ENCODE measurements at places on chromosomes 2 and 18.

- DNase-seq: no peak
Measured at GRCh38 chr2:46549166-46549844, 69.9 kb downstream of the TMEM247 start.

DNA sequence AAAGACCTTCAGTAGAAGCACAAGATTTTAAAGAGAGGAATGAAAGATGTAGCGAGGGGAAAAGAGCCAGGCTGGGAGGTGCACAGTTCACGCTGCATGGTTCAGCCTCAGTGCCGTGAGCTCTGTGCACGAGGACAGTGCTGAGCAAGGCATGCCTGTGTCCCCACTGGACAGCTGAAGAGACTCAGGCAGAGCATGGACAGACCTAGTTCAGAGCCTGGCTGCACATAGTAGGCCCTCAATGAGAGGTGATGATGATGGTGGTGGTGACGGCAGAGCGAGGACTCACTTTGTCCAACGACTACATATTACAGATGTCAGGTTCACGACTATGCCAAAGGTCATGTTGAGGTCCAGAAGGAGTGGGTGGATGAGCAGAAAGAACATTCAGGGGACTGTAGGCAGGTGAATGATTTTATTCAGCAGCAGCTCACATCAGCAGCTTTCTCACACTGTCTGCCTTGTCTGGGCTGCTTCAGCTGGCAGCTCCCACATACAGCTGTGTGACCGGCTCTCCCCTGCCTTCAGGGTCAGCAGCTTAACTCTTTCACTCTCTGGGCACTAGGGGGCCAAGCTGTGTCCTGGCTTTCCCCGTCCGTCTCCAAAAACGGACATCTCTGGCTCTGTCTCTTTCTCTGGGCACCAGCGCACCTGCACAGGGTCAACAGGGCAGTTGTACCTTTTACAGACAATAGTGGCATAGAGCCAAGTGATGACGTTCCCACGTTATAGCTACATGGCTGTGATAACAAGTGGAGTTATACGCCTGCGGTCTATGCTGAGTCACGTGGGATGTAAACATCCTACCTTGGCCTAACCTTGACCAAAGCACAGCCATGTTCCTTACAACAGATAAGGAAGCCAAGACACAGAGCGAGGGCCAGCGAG is 128.8 kb upstream of the MSH6 start:
- peak; percentile 61 for DNase-seq

GRCh38 chr2:2879781-2880180 is 497.8 kb downstream of the EIPR1 start:
- no peak for DNase-seq

DNA sequence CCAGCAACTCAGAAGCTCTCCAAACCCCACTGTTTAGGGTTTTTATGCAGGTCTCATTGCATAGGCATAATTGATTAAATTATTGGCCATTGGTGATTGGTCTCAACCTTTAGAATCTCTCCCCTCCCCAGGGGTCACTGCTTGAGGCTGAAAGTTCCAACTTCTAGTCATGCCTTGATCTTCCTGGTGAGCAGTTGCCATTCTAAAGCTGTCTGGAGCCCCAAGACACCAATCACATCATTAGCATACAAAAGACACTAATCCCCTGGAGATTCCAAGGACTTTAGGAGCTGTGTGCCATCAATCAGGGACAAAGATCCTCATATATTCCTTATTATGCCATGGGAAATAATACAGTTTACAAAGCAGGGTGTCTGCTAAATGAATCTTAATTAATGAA is 863.4 kb upstream of the KLHL29 start:
- no peak for DNase-seq

GRCh38 chr2:54750040-54750439 is 26.6 kb downstream of the EML6 start:
- DNase-seq: no peak

- no peak for DNase-seq
Measured at GRCh38 chr2:174571669-174572323, 25.8 kb downstream of the WIPF1 start.

DNA sequence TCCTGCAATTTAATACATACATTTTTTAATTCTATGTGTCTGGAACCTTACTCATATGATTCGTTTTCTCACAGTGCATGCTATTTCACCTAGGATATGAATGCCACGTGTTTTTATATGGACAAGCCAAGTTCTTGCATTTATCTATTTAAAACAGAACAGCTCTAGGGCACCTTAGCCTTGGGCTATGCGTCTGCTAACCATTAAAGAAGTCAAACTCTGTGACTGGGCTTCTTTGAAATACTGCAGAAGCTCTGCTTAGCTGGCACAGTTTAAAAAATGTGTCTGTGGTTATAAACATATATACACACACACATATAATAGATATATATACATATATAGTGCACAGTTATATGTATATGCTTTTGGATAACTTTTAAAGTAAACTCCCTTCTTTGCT is 890.8 kb upstream of the KLHL29 start:
- DNase-seq: no peak

DNA sequence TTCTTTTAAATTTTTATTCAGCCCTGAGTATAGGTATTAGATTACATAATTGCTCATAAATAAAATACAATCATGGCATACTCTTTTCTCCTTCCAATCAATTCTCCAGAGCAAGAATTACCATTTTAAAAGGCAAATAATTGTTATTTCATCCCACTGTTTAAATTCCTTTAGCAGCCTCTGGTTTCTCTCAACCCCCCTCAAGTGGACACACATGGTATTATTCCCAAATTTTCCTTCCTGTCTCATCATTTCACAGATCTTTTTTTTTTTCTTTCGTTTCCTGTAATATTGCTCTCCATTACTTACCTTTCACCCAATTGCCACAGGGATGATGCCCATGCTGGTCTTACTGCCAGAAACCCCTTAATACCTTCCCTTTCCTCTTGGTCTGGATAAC is 385.2 kb downstream of the RIT2 start:
- DNase-seq: no peak

- DNase-seq: no peak
Measured at GRCh38 chr2:219629976-219630695, 2.7 kb downstream of the SLC4A3 start.

GRCh38 chr2:24548058-24548457 is 57.0 kb downstream of the NCOA1 start:
- no peak for DNase-seq

DNA sequence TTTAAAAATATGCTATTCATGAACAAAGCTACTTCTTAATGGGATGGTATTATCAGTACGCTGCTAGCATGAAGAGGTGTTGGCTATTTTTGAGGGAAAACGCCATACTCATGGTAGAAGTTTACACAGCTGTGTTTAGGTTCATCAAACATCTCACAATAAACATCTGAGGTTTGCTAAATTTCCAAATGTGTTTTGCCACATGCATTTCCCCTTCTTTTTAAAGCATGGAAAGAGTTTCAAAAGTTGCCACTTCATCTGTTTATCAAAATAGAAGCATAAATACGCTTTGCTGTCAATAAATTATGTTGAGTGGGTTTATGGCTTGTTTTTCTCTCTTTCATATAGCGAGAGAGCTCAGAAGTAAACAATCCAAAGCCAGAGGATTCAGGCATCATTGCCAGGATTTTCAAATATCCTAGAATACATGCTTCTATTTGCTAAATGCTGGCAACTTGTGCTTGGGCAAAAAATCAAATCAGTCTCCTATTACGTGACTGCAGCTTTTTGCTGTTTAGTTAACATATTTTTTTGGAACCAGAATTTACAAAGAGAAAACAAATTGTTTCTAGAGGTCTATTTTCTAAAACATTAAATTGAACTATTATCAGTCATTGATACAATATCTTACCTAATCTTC is 1919.9 kb upstream of the LRRTM1 start:
- DNase-seq: peak; percentile 9

- DNase-seq: no peak
Measured at GRCh38 chr2:232027530-232027929, 66.0 kb downstream of the DIS3L2 start.

DNA sequence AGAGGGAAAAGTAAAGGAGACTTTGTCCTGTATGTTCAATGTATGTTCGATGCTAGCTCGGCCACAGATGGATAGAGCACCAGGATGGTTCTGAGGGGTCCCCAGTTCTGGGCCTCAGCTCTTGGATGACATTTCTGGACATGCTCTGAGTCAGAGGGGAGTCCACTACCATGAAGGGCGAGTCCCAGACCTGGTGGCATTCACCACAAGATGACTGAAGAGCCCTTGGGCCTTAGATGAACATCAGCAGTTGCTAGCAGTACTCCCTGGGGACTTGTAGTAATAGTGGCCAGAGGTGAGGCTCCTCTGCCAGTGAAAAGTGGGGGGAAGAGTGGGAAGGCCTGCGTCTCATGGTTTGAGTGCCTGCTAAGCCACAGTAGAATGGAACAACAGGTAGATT is 109.5 kb downstream of the GRB14 start:
- DNase-seq: no peak

DNA sequence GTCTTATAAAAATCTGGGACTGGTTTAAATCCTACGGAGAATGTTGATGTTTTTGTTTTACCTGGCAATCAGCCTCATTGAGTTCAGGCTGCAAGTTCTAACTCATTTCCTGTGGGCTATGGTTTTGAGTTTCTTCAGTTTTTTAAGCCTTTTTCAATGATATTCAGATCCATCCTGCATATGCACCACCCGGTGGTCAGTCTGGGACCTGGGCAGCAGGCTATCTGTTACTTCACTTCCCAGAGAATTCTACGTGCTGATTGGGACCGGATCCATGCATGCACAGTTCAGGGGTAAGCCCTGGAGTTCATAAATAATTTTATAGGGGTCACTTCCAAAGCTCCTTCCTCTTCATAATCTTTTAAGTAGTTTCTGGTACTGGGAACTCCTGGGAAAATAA is 339.2 kb upstream of the HNRNPA3 start:
- DNase-seq: no peak

GRCh38 chr18:65659912-65660311 is 90.9 kb upstream of the CDH7 start:
- no peak for DNase-seq

DNA sequence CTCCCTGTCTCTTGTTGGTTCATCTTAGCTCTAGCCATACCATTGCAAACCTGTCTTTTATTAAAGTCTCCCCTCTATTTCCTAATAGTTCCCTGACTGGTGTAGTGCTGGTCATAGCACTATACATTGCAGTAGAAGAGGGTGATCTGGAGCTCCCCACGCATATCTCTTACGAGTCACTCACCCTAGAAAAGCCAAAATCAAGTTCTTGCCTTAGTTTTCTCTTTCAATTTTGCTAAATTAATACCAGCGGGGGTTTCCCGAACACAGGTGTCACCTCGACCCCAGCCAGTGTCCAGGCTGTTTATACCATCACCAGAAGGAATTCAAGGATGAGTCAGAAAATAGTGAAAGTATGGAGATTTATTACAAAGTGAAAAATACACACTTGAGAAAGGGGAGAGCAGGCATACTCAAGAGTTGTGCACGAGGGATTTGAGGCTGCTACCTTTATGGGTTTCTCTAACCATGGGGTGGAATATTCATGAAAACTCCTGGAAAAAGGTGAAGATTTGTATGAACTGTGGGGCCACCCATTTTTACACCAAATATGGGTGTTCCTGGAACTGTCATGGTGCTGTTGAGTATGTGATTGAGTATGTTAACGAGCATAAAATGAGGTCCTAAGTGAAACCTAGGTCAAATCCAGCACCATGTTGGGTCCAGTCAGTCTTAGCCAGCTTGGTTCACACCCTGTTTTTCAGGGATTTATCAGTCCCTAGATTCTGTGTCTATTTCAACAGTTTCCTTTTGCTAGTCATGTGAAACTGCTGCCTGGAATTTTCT is 20.2 kb downstream of the PROKR1 start:
- no peak for DNase-seq

DNA sequence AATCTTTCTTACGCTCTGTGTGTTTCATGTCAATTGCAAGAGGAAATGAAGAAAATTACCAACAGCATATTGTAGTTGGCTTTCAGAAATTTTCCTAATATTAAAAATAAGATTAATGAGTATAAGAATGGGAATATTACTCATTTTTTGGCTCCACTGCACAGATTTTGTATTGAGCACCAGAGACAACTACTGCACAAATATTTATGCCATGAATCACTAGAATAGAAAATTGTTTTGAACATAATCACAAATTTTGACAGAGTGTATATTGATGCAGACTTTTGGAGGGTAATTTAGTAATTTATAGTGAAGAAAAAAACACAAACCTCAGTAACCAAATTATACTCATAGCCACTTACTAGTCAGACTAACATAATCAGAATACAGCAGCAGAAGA is 118.3 kb downstream of the DOK6 start:
- no peak for DNase-seq

DNA sequence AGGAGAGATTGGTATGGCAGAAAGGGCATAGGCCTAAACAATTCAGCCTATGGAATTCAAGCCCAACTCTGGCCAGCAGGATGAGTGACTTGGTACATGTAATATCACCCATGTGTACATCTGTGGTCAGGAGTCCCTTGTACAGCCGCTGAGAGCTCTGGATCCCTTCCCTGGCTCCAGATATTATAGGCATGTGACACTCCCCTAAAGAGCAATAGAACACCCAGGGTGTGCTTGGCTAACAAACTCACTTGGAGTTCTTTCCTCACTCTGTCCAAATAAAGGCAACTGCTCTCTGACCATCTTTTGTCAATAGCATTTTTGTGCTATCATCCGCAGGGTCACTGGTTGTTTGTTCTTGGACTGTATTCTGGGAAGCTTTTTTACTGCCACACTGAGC is 197.4 kb upstream of the NCKAP5 start:
- no peak for DNase-seq

GRCh38 chr2:237590272-237591140 is at the start of gene RAB17:
Gene RAB17 (minus strand): TSS chr2:237590734. CDS start chr2:237586154, 4,580 bp downstream.
- peak; percentile 65 for DNase-seq

- DNase-seq: no peak
Measured at GRCh38 chr18:74609535-74609934, 11.9 kb downstream of the ZNF407 start.

- DNase-seq: no peak
Measured at GRCh38 chr2:187574969-187575750, 20.9 kb upstream of the TFPI start.

- DNase-seq: no peak
Measured at GRCh38 chr2:212926940-212927339, 224.5 kb downstream of the IKZF2 start.

DNA sequence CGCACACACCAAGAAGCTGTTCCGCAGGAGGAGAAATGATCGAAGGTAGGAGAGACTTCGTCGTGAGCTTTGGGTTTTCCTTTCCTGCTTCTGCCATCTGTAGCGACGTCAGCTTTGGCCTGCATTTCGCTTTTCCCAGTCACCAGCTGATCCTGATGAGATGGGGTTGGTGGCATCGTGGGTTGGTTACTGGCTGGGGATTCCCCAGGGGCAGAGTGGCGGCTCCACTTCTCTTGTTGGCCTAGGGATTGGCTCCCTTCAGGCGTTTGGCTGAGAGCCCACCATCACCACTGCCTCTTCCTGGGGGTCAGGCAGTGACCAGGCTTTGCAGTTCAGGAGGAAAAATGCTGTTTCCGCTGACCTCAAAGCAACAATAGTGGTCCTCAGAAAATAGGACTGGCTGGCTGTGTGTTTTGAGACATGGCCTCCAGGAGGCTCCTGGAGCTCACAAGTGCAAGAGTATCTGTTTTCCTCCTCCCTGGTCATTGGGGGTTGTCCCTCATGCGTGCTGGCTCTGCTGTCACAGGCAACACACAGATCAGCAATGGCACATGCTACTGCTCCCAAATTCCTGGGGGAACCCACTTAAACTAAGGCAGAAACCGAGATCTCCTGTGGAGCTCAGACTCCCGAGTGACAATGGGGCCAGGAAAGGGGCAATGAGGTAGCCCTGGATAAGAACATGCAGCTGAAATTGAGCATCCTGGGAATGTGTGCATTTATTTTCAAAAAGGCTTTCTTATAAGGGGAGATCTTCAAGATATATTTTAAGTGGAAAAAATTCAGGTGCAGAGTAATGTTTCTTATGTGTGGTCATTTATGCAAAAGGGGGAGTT is 173.0 kb downstream of the CTIF start:
- DNase-seq: no peak

- no peak for DNase-seq
Measured at GRCh38 chr2:208250388-208250787, 4.5 kb downstream of the IDH1 start.
